Activated CD4-positive, alpha-beta memory T cell treated with anti-CD3 and anti-CD28 coated beads, Interleukin-2, amount 10 ng/mL, durations not matched to agents 7 days and 5 days (primary cell): ENCODE measurements at places on chromosomes 1 and 21. TPM values are rescaled to one million over a fixed set of nuclear protein-coding genes. Genes with fewer than 3 reads are reported as not detected.

RNF220 gene
- 69.0 TPM for total RNA-seq

DNA sequence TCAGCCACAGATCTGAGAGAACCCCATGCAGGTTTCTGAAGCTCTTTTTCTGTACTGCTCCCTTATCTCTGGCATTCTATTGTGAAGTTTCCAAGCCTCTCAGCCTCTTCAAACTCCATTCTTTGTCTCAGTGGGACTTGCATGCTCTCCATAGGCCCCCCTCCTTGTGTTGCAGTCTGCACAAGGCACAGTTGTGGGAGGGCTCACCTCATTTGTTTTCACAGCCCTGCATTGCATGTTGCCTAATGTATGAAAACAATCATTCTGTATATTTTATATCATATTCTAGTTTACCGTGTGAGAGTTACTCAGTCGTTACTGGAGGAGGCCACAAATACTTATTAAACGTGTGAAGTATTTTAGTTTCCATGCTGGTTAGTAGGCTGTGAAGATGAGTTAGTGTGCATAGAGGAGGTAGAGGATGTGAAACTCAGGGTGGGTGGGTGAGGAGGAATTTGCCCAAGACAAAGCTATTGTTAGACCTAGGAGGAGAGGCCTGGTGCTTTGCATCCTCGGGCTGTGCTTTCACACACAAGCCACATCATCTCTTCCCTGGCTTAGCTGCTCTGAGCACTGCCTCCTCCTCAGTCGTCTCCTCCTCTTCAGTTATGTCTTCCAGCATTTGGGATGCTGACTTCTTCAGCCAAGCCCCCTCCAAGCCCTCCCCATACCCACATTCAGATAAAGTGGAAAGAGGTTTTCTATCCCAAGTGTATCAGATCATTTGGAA, 7.8 kb upstream of the CHI3L2 start:
- no peak for DNase-seq

DNA sequence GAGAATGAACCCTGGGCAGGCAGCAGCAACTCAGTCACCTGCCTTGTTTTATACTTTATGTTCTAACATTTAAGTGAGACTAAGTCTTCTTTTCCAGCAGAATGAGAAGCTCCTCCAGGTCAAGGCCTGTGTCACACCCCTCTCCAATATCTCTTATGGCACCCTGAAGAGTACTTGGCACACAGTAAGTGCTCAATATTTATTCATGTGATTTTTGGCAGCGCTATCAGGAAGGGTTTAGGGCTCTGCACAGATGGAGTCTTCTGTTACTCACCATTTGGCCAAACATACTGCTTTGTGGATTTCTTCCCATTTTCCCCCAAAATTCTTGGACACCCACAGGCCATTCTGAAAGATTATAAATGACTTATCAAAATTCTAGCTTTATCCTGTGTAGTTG, 43.8 kb upstream of the MYBPHL start:
- DNase-seq = no peak

IGSF3 gene
- total RNA-seq = 0.48 TPM

- no peak for DNase-seq
These were observed 25.4 kb downstream of the NUF2 start for GRCh38 chr1:163347106-163347505.

DIPK1A gene
- 17.2 TPM for total RNA-seq
